ENCODE measurements at places on chromosomes 5 and 9. TPM values are rescaled to one million over a fixed set of nuclear protein-coding genes. Genes with fewer than 3 reads are reported as not detected.

The FAXDC2 gene
- not detected for total RNA-seq

The ANKRD31 gene
- total RNA-seq: not detected

The PCDHB3 gene
- not detected for total RNA-seq

- H3K36me3 ChIP-seq: no peaks in the 10 kb centered on the region
- H3K27ac ChIP-seq: no peak overlapping the region
- no peaks in the 10 kb centered on the region for H3K4me1 ChIP-seq
- H3K4me3 ChIP-seq: no peak overlapping the region
These were observed 793.3 kb downstream of the SEMA5A start for GRCh38 chr5:8752595-8752994.

- no peak overlapping the region for H3K4me3 ChIP-seq
- peaks cover 58% of the 10 kb centered on the region for H3K27me3 ChIP-seq
- no peak for DNase-seq
- peaks cover 2% of the 10 kb centered on the region for H3K4me1 ChIP-seq
These were observed 4.9 kb upstream of the FOXE1 start for GRCh38 chr9:97848215-97848479.

DNA sequence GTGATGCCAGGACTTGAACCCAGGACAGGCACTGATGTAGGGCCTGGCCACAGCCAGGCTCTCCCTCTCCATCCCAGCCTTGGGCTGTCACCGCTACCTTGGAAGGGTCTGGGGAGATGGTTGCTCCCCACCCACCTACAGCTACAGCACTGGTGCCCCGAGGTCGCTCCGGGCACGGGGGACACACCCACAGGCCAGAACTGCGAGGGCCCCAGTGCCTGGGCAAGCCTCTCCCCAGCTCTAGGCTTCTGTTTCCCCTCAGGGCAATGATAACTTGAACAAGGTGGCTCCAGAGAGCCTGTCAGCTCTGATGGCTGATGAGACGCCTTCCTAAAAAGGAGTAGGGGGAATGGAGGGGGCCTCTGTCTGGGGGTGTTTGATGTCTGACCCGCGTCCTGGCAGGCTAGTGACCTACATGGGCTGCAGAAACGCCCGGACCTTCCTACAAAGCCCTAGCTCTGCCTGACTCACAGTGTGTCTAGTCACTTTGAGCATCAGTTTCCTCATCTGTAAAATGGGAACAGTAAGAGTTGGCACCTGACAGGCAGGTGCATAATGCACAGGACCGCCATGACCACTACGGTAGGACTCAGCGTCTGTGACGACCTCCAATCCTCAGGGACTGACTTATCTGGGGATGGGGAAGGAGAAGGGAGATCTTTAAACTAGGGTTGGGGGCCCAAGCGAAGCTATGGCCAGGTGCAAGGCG lies 76.4 kb downstream of the LRSAM1 start:
- no peak overlapping the region for H3K4me3 ChIP-seq
- H3K36me3 ChIP-seq: peaks cover 11% of the 10 kb centered on the region
- H3K27me3 ChIP-seq: no peaks in the 10 kb centered on the region
- no peak for DNase-seq

- H3K27ac ChIP-seq: no peak overlapping the region
- no peaks in the 10 kb centered on the region for H3K27me3 ChIP-seq
- H3K4me1 ChIP-seq: no peaks in the 10 kb centered on the region
- no peaks in the 10 kb centered on the region for H3K36me3 ChIP-seq
- no peak overlapping the region for H3K4me3 ChIP-seq
These were observed 103.3 kb upstream of the RASA1 start for GRCh38 chr5:87164409-87164808.

DNA sequence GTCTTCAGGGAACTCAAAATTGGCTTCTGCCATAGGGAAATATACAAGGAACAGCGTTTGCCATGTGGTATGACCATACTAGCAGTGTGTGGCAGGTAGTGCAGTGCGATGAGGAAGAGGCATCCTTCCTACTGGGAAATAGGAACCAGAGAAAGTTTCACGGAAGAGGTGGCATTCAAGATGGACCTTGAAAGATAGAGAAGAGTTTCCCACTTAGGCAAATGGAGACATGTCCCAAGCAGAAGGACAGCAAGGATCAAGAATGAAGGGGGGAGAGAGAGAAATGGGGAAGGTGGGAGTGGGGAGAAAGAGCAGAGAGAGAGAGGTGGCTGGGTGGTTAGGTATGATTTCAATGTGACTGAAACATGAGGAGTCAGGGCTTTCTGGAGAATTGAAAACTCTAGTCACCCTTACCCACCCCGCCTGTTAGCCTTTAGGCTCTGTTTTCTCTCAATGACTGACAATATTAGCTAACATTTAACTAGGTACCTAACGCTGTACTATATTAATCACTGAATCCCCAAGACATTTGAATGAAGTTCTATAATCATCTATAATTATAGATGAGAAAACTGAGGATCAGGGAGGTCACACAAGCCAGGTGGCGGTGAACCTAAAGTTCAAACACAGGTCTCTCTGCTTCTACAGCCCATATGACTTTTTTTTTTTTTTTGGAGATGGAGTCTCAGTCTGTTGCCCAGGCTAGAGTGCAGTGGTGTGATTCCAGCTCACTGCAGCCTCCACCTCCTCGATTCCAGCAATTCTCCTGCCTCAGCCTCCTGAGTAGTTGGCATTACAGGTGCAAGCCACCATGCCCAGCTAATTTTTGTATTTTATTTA lies 171.3 kb downstream of the NR3C1 start:
- H3K27ac ChIP-seq: no peak overlapping the region
- H3K4me1 ChIP-seq: peaks cover 33% of the 10 kb centered on the region
- H3K4me3 ChIP-seq: no peak overlapping the region
- H3K27me3 ChIP-seq: no peaks in the 10 kb centered on the region
- H3K36me3 ChIP-seq: no peaks in the 10 kb centered on the region
- no peak for DNase-seq

GRCh38 chr9:96394832-96395496 lies 11.5 kb upstream of the SLC35D2 start:
- H3K4me3 ChIP-seq: no peak overlapping the region
- DNase-seq: no peak
- peaks cover 15% of the 10 kb centered on the region for H3K36me3 ChIP-seq
- no peak overlapping the region for H3K27ac ChIP-seq
- H3K4me1 ChIP-seq: peaks cover 11% of the 10 kb centered on the region
